Left forelimb (tissue), 1 donor: ENCODE measurements at places on chromosomes 5 and 9.

DNA sequence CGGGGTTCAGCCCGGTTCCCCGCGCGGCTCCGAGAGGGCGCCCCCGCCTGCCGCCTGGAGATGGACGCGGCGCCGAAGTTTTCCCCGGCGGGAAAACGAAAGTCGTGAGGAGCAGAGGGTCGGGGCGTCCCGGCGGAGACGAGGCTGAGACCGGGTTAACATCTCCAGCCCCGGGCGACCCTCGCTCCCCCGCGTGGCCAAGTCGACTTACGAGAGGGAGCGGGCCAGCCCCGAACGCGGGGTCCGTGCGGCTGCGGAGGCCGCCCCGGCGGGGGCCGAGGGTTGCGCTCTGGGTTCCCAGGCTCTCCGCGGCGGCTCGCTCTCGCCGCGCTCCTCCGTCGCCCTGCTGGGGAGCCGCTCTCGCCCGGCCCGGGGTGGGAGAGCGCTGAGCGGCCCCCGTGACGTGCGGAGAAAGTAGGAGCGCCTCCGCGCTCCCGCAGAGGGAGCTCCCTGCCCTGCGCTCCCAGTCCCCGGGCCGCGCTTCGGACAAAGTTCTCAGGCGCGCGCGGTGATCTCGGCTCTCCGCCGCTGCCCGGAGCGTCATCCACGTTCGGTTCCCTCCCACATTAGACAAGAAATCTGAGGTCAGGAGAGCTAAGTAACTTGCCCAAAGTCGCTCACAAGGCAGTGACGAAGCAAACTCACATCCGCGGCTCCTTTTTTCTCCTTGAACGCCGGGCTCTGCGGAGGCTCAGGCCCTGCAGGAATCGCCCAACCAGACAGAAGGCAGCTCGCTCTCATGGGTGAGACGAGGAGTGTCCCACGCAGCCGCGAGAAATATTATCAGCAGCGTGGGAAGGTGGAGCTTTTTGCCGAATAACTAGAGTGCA, 1.2 kb upstream of the GCNT4 start:
- peak; percentile 74 for DNase-seq

DNA sequence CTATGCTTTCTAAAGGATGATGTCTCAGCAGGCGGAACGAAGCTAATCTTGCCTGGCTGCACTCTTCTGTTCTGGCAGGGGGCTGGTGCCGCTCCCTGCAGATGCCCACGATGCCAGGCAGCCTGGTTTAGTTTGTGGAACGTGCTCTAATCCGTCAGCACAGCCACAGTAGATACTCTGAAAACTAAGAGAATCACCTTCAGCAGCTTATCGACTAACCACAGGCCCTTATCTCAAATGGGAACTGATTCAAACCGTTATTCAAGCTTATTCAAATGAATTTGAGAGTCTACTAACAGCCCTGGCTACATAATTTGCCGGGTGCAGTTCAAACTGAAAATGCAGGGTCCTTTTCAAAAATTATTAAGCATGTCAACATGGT, 246.6 kb upstream of the ANKRD55 start:
- DNase-seq: no peak

- DNase-seq: no peak
These were observed 19.3 kb downstream of the ISOC1 start for GRCh38 chr5:129113867-129114266.

GRCh38 chr5:14870337-14871213, 1.0 kb downstream of the ANKH start:
- DNase-seq: no peak

DNA sequence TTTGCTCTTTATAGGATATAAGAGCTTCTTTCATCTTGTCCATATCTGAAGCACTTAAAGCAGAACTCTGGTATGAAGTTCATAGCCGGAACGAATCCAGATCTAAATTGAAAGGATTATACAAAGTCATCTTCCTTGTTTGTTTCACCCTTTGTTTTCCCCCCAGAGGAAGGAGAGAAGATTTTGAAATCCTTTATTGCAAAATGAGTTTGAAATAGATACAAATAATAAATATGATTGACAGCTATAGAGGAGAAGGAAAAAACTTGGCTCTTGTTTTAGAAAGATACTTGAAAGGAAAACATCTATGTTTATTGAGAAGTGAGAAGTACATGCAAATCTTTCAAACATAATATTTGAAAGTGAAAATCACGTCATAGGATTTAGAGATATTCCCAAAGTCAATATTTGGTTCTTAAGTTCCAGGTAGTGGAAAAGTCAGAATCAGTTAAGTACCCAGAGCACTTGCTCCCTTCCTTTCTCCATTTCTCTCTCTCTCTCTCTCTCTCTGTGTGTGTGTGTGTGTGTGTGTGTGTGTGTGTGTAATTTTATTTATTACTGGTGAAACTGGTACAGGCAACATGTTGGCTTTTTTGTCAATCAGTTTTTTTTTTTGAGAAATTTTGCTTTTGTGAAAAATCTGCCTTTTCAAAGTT, 27.2 kb downstream of the PAM start:
- no peak for DNase-seq

- DNase-seq: no peak
These were observed 16.0 kb upstream of the ACOT12 start for GRCh38 chr5:81409896-81410295.

GRCh38 chr5:15790446-15791018, 290.6 kb downstream of the FBXL7 start:
- DNase-seq: no peak

DNA sequence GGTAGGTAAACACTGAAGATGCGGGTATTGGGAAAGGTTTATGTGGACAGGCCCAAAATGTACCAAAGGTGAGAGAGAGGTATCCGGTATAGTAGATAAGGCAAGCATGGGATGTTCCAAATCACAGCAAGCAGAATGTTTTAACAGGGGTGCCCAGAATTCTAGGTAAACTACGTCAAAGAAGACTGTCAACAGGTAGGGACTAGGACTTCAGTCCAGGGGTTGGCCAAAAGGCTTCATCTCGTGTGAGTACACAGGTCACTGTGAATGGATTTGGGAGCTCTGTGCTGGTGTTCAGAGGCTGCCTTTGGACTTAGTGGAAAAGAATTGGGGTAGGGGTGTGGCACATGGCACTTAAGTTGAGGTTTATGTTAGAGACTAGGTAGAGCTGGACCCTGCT, 66.4 kb downstream of the PIK3R1 start:
- DNase-seq: no peak
